ENCODE measurements at places on chromosomes 5 and 9. TPM values are rescaled to one million over a fixed set of nuclear protein-coding genes. Genes with fewer than 3 reads are reported as not detected.

DNA sequence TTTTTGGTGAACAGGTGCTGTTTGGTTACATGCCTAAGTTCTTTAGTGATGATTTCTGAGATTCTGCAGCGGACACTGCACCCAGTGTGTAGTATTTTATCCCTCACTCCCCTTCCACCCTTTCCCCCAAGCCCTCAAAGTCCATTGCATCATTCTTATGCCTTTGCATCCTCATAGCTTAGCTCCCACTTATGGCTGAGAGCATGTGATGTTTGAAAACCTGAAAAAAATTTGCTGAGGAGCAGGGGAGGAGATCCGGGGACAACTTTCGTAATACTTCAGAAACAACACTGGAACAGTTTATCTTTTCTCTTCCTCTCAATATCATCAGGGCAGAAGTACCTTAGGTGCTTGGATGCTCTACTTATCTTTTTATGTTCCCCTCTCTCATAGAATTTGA is 226.4 kb downstream of the ADAMTS6 start:
- DNase-seq = no peak

Gene PRELID2
- total RNA-seq = 6.8 TPM

Gene PCDHA1
- 0.24 TPM for total RNA-seq

DNA sequence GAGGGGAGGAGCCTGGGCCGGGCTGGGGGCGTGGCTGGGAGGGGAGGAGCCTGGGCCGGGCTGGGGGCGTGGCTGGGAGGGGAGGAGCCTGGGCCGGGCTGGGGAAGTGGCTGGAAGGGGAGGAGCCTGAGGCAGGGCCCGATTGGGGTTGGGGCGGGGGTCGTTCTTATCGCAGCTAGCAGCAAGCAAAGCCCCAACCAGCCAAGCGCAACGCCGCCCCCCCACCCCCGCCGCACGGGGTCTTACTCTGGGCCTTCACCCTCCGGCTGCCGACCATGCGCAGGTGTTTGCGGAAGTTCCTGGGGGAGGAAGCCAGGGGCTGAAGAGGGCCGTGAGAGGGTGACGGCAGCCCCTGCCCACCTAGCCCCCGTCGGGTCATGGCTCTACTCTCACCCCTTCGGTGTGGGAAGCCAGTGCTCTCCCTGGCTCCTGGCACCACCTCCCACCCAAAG is 5.0 kb downstream of the NSMF start:
- DNase-seq = no peak

Gene NEUROG1
- not detected for total RNA-seq

GRCh38 chr5:119055294-119055693 is 15.6 kb upstream of the DMXL1 start:
- DNase-seq = no peak

Gene PAPPA
- total RNA-seq = 11.0 TPM

DNA sequence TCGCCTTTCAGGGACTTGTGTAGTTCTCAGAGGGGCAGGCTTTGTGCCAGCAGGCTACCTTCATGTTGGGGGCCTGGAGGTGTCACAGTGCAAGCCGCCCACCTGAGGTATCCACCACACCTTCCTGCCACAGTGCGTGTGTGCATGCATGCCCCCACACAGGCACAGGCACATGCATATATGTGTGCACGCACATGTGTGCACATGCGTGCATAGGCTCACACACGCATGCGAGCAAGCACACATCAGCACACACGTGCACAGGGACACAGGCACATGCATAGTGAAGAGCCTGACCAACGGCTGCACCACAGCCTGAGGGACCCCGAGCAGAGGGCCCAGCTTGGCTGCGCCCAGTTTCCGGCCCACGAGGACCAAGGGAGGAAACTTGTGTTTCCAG is 36.1 kb downstream of the IRX4 start:
- no peak for DNase-seq

- DNase-seq = no peak
Measured at GRCh38 chr5:151471276-151471675, 23.9 kb downstream of the SLC36A1 start.

- DNase-seq = no peak
Measured at GRCh38 chr9:33687779-33688178, 107.6 kb upstream of the PRSS3 start.

DNA sequence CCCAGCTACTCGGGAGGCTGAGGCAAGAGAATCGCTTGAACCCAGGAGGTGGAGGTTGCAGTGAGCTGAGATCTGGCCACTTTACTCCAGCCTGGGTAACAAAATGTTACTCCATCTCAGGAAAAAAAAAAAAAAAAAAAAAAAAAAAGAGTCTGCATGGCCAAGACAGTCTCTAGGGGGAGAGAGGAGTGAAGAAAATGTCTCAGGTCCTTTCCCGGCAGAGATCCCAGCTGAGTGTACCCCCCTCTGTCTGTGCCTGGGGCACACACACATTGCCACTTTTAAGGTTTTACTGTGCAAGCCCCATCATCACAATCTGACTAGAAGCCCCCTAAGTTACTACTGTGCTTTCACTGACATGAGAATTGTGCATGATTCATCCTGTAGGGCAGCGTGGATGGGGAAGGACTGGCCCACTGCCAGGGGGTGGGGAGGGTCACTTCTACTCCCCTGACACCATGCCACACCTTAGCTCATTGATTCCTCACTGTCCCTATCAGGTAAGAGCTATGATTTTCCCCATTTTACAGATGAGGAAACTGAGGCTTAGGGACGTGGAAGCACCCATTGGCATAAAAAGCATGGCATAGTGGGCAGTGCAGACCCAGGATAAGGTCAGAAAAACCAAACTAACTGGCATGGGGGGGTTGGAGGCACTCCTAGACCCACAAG is 102.3 kb upstream of the LARP1 start:
- DNase-seq = no peak

Measured in HFFc6 (cell line).